ENCODE measurements at places on chromosomes 11 and 22.

DNA sequence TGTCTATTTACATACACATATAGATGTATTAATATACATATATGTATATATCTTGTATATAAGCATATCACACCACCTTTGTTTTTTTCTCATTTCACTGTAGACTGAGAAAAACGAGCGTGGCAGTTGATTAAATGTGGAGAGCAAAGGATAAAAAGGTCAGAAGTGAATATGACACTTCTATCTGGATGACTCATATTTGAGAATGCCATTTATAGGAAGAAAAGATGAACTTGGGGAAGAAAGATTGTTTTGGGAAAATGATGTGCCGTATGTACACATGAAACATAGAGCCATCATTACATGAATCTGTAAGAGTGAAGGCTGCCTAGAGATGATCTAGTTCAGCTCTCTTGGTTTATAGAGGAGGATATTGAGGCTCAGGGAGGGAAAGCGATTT, 28.7 kb downstream of the AMOTL1 start:
- no peak for DNase-seq

GRCh38 chr11:32430568-32431381, 4.6 kb downstream of the WT1 start:
- DNase-seq, result no peak

DNA sequence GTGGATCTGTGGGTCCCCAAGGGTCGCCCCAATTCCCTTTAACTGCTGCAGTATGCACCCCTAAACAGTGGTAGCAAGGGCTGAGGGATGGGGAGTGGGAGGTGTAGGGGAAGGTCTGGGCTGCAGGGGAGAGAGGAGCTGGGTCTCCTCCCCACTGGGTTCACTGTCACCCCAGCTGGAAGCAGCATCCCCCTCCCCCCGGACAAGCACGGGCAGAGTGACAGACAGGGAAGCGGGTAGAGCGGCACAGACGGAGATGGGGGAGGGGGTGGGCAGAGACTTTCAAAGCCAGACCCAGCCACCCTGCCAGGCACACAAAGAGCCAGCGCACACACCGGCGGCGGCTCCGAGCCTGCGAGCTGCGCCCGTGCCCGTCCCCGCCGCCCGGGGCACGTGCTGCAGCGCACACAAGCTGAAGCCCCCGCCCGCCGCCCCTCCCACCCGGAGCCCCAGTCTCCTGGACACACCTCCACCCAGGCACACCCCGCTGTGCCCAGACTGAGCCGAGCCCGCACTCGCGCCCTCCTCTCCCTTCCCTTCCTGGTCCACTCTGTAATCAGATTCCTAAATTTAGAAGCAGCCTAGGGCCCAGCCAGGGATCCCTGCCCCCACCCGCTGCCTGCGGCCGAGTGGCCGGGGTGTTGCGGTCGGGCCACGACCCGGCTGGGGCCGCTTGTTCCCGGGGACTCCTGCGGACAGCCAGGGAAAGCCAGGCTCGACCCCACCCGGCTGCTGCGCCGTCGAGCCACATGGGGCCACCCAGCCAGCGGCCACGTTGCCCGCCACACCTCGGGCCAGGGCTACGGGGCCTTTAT, 935 bp upstream of the RCOR2 start:
- DNase-seq, result no peak

- no peak for DNase-seq
Observed at GRCh38 chr11:2775626-2776350, 76.0 kb upstream of the KCNQ1OT1 start.

DNA sequence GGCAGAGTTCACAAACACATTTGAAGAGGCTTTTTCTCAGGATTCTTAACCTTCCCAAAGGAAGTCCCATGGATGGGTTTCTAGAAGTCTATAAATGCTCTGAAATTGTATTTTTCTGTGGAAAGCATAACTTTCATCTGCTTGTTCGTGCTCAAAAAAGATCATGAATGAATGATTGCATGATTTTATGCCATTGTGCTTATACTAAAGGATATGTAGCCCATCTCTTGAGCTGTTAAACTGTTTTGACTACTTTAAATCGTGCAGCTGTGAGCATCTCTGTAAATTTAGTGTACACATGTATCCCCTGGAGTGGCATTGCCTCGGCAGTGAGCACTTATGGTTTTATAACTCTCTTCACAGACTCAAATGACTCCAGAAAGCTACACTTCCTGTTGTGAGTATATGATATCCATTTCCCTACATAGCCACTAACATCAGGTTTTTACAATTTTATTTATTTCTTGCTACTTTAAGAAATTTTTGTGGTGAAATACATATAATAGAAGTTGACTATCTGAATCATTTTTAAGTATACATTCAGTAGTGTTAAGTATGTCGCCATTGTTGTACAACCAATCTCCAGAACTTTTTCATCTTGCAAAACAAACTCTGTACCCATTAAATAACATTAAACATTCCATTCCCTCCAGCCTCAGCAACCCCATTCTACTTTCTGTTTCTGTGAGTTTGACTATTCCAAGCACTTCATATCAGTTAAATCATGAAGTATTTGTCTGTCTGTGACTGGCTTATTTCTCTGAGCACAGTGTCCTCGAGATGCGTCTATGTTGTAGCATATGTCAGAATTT, 8.0 kb downstream of the NEAT1 start:
- no peak for DNase-seq

DNA sequence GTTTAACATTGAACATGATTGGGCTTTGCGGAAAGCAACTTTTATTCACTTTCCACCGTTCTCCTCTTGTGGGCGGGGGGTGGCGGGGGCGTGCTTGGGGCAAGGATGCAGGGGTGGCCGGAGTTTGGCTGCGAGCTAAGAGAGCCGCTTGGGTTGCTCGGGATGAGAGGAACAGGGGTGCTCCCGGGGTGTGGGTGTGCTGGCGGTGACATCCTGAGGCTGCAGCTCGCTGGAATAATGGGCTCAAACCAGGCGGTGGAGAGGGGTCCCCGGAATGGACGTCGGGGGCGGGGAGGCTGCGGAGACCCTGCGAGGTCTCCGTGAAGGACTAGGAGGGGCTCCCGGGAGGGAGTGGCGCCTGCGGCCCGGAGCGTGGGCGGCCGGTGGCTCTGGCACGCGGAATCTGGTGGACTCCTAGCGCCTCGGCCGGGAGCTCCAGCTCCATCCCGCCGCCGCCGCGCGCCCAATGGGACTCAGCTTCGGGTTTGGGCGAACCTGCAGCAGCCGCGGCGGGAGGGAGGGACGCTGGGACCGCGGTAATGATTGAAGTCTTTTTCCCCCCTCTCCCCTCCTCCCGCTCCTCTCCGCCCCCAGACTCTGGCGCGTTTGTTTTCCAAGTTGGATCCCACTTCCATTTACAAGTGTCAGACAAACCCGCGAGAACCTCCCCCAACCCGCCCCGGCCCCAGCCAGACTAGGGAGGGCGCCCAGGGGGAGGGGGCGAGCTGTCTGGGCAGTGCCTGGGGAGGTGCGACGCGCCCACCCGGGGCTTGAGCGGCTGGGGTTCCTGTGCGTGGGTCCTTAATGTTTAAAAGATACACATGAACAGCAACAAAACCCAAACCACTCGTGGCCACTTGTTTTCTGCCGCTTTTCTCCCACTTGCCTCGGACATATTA, 2.0 kb downstream of the FAT3 start:
- no peak for DNase-seq

DNA sequence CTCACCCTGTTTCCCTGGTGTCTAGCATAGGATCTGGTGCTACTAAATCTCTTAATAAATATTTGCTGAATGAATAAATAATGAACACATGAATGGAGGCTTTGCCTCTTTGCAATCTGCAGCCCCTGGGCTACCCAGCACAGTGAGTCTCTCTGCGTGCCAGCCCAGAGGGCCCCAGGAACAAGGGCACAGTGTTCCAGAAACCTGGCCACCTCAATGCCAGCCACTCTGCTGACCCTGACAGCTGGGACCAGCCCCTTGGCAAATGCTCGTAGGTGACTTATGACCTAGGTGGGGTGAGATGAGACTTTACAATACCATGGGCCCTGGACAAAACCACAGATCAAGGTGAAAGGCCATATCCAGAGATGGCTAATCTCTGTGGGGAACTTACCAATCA, 31.6 kb downstream of the UQCR10 start:
- no peak for DNase-seq

DNA sequence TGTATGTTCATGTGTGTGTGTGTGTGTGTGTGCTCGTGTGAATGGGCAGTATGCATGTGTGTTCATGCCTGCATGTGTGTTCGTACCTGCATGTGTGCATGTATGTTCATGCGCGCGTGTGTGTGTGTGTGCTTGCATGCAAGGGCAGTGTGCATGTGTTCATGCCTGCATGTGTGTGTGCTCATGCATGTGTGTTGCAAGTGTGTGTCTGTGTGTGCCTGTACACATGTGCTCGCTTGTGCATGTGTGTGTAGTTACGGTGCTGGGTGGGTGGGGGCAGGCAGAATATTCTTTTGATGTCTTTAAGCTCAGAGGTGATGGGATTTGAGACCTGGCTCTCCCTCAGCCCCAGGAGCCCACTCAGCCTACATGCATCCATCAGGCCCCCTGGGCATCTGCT, 822.1 kb downstream of the BRD1 start:
- no peak for DNase-seq

DNA sequence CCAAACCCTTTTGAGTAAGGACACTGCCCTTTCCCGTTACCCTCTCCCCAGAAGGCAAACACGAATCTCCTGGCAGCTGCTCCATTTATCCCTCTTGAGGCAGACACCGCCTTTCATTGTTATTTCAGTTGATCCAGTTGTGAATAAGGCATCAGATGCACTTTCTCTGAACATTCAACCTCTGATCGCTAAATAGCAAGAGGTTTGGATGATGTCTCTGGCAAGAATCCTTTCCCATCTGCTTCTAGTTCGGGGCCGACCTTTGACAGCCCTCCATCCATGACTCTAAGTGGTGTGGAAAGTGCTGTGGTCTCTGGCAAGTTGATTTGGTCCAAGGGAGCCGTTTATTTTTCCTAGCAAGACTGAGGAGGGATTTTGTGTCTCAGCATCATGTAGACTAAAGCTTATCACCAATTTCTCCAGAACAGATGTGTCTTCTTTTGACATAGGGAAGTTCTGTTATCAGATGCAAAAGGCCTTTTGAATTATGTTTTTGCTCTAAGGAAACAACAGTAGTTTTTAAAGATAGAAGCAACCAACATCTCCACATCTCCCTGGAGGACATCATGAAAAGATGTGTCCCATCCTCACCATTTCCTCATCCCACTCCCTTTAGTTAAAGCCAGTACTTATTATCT, 123.6 kb downstream of the CCDC34 start:
- no peak for DNase-seq

GRCh38 chr11:111531687-111532364, 8.7 kb upstream of the LAYN start:
- no peak for DNase-seq

- no peak for DNase-seq
Observed at GRCh38 chr22:42296381-42296853, 26.0 kb upstream of the TCF20 start.

GRCh38 chr11:66888282-66888681, 31.4 kb downstream of the LRFN4 start:
- DNase-seq, result no peak

DNA sequence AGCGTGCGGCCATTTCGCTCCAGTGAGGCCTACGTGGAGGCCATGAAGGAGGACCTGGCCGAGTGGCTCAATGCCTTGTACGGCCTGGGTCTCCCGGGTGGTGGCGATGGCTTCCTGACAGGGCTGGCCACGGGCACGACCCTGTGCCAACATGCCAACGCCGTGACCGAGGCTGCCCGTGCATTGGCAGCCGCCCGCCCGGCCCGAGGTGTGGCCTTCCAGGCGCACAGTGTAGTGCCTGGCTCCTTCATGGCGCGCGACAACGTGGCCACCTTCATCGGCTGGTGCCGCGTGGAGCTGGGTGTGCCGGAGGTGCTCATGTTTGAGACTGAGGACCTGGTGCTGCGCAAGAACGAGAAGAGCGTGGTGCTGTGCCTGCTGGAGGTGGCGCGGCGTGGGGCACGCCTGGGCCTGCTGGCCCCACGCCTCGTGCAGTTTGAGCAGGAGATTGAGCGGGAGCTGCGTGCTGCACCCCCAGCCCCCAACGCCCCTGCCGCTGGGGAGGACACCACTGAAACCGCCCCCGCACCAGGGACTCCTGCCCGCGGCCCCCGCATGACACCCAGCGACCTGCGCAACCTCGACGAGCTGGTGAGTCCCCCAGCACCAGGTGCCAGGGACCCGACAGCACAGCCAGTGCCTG, 1.8 kb downstream of the GAS2L1 start:
- DNase-seq, result no peak

- DNase-seq, result no peak
Observed at GRCh38 chr11:60866911-60867870, at the start of gene ZP1. Gene ZP1, plus strand, starts transcription at chr11:60867542. Its CDS starts 20 bp downstream, at chr11:60867562.

DNA sequence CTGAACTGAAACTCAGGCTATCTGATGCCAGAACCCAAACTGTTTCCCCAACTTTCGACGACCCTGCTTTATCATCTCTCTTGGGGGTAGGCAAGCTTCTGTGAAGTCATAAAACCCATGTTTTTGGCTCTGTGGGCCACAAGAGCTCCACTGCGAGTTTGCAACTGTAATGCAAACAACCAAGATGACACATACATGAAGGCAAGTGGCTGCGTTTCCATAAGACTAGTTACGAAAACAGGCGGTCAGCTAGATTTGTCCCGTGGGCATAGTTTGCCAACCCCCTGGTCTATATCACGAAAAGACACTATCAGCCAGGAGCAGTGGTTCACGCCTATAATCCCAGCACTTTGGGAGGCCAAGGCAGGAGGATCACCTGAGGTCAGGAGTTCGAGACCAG, 37.5 kb downstream of the TPST2 start:
- DNase-seq, result no peak

GRCh38 chr11:985406-985805, 51.1 kb downstream of the MUC6 start:
- DNase-seq, result no peak

DNA sequence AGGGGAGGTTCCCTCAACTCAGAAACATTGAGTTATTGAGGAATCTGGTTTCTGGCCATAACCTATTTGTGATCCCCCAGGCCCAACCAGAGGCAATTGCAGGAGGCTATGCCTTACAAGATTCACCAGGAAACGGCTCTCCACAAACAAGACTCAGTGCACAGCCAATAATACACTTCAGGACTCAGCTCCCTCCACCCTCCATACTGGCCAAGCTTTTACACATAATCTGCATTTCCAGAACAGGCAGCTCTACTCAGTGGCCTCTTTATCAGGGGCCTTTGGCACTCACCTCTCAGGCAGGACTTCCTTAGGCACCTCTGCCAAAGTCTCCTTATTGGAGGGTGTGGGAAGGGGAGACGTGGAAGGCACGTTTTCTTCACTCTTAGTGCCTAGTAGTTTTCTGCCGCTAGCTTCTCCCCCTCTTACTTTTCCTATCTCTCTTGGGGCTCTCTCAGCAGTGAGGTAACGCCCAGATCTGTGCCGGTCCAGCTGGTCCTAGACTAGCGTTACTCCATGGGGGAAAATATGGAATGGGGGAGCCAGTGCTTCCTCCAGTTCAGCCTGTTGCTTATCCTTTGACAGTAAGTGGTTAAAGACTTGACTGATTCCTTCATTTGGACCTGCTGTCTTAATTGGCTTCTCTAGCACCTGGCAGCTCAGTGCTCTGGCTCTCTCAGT, 62.8 kb upstream of the ANO3 start:
- DNase-seq, result no peak

GRCh38 chr11:124113890-124114289, 1.4 kb upstream of the VWA5A start:
- DNase-seq, result no peak
